ENCODE measurements at places on chromosomes 6 and 20. TPM values are rescaled to one million over a fixed set of nuclear protein-coding genes. Genes with fewer than 3 reads are reported as not detected.
A peak's percentile ranks its signal among the peaks of the same experiment; 100 is the strongest.

GRCh38 chr6:28807682-28808280 lies 116.0 kb downstream of the TRIM27 start:
- DNase-seq, result no peak
- peaks cover 27% of the 10 kb centered on the region for H3K27me3 ChIP-seq
- H3K4me1 ChIP-seq, result peaks cover 6% of the 10 kb centered on the region

DNA sequence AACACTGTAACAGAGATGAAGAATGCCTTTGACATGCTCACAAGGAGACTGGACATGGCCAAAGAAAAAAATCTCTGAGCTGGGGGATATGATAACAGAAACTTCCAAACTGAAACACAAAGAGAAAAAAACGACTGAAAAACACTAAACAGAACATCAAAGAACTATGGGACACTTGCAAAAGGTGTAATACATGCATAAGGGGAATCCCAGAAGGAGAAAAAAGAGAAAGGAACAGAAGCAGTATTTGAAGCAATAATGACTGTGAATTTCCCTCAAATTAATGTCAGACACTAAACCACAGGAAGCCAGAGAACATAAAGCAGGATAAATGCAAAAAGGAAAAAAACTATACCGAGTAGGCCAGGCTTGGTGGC lies 117.4 kb upstream of the ARID1B start:
- no peak for DNase-seq
- no peaks in the 10 kb centered on the region for H3K27me3 ChIP-seq
- H3K4me1 ChIP-seq, result no peaks in the 10 kb centered on the region
- H3K27ac ChIP-seq, result no peak overlapping the region
- no peak overlapping the region for H3K4me3 ChIP-seq

- no peak overlapping the region for H3K4me3 ChIP-seq
- H3K27ac ChIP-seq, result no peak overlapping the region
- H3K4me1 ChIP-seq, result no peaks in the 10 kb centered on the region
- H3K27me3 ChIP-seq, result no peaks in the 10 kb centered on the region
- peaks cover 24% of the 10 kb centered on the region for H3K36me3 ChIP-seq
- DNase-seq, result peak; percentile 59
Measured at GRCh38 chr20:58696411-58696961, 3.9 kb downstream of the NPEPL1 start.

DNA sequence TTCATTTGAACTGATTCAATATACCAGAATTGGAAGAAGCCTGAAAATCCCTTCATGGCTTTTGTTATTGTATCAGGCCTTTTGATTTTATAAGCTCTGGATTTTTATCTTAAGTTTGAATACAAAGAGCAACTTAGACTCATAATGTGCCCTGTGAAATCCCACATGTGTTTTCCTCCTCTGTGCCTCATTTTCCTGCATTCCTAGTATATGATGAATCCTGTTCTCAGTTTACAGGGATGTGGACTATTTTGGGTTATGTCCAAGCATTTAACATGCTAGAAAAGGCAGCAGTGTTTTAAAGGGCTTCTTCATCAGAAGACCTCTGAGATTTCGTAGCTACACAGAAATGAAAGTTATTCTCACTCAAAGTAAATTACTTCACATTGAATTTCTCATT lies 455.0 kb downstream of the RFPL4B start:
- H3K27ac ChIP-seq, result no peak overlapping the region
- H3K36me3 ChIP-seq, result no peaks in the 10 kb centered on the region
- H3K27me3 ChIP-seq, result no peaks in the 10 kb centered on the region

- no peaks in the 10 kb centered on the region for H3K27me3 ChIP-seq
- DNase-seq, result peak; percentile 64
- no peaks in the 10 kb centered on the region for H3K36me3 ChIP-seq
- peak within 1 kb of the TSS; percentile 45 for H3K4me3 ChIP-seq
- peaks cover 15% of the 10 kb centered on the region for H3K4me1 ChIP-seq
Measured at GRCh38 chr6:122995921-122996793, at the start of gene CLVS2. TSS of gene CLVS2 (plus strand) at chr6:122996235. CDS start at chr6:122997778, 1,543 bp downstream.

SPATA25 gene
- total RNA-seq, result 1.6 TPM

BTNL2 gene
- not detected for total RNA-seq

Data from sigmoid colon (tissue), 7 donors.